ENCODE measurements at places on chromosomes 13 and 19.

DNA sequence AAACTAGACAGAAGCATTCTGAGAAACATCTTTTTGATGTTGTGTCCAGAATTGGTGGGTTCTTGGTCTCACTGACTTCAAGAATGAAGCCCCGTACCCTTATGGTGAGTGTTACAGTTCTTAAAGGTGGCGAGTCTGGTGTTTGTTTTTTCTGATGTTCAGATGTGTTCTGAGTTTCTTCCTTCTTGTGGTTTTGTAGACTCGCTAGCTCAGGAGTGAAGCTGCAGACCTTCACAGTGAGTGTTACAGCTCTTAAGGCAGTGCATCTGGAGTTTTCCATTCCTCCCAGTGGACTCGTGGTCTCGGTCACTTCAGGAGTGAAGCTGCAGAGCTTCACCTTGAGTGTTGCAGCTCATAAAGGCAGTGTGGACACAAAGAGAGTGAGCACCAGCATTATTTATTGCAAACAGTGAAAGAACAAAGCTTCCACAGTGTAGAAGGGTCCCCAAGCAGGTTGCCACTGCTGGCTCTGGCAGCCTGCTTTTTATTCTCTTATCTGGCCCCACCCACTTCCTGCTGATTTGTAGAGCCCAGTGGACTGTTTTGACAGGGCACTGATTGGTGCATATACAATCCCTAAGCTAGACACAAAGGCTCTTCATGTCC lies 1820.8 kb downstream of the UQCRFS1 start:
- DNase-seq, result no peak

DNA sequence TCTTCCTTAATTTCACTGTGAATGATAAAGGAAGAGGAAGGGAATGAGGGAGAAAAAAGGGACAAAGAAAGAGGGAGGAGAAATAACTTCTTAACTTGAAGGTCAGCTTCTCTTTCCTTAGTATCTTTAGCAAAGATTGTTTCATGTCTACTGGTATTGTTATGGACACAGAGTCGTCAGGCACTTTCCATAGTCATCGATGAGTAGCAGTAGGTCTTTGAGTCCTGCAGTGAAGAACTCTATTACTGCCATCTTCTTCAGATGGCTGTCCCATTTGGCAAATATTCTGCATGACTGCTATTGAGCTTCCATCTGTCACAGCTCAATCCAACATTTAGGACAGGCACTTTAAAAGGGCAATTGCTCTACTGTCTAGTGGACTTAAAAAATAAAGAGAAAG lies 2463.1 kb downstream of the PCDH9 start:
- no peak for DNase-seq

GRCh38 chr13:44293908-44294735 lies 79.5 kb upstream of the SERP2 start:
- DNase-seq, result no peak

DNA sequence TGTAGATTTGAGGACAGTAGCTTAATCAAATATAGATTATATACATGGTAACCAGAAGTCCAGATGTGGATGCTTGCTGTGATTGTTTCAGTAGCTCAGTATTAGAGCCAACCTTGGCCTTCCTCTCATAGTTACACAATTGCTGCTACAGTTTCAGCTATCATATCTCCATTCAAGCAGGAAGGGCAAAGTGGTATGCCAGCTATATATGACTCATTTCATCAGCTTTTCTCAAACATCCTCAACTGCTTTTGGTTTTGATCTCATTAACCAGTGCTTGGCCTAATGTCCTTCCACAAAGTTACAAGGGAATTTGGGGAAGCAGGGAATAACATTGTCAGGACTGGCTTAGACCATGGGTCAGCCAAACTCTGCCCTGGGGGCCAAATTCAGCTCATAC lies 73.0 kb upstream of the MAB21L1 start:
- DNase-seq, result no peak

- no peak for DNase-seq
These were observed 22.7 kb upstream of the LRCH1 start for GRCh38 chr13:46530084-46530935.

- DNase-seq, result no peak
These were observed 1141.0 kb upstream of the PRR20A start for GRCh38 chr13:55999709-56000108.

GRCh38 chr19:12884627-12884925 lies 2.4 kb downstream of the KLF1 start:
- no peak for DNase-seq

- no peak for DNase-seq
These were observed 45.6 kb upstream of the C13orf42 start for GRCh38 chr13:51156648-51157047.

- no peak for DNase-seq
These were observed 4.7 kb downstream of the AKAP8 start for GRCh38 chr19:15374796-15375440.

DNA sequence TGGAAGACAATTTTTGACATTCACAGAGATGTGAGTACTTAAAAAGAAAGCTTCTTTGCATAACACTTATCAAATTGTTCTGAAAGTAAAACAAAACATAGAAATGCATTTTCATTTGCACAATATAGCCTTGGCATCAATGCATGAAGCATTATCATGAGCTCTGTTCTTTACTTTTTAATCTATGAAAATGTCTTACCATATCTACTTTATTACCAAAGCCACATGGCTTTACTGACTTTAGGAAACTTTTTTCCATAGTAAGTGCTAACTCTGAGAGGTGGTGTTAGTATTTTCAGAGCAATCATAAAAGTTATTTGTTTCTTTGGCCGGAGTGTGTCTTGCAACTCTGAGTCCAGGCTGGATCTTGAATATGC lies 10.5 kb downstream of the TNFRSF19 start:
- no peak for DNase-seq

DNA sequence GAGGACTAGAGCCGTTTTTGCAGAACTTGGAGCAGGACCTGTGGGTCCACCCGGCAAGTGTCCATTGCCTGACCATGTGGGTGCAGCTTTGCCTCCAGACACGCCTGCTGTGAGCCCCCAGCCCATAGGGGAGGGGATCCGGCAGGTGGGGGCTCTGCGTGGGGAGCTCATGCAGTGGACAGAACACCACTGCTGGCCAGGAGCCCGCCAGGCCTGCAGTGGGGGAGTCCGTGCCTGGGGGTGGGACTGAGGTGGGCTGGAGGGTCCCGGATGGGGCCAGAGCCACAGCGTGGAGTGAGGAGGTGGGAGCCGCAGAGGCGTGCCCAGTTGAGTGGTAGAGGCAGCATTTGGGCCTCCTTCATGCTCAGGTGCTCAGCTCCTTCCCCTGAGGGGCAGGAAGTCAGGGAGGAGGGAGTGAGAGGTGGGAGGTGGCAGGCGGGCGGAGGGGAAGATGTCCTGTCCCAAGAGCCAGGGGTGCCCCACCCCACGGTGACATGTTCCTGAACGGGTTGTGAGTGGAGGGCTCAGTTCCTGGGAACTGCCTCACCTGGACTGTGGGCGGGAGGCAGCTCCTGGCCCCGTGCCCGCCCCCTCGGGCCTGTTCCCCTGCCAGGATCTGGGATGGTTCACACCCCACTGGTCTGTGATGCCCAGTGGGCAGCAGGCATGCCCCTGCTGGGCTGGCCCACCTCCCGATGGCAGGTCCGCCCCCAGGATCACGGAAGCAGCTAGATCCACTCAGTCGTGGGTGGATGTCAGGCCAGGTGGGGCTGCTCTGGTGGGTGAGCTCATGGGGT lies 8.8 kb downstream of the ADAT3 start:
- no peak for DNase-seq

DNA sequence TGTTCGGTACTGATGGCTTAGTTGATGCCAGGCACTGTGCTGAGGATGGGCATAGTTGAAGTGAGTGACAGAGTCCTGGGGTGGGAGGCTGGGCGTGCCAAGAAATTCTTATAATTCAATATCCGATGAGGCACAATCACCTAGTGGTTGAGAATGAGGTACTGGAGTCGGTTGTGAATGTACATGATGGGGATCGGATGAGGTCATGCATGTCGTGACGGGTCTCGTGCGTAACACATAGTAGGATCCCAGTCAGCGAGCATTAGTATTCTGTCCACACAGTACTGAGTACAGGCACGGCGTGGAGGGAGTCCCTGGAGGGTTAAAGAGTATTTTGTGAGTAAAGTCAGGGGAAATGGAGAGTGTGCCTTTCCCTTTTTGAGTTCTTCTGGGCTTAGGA lies 2.8 kb downstream of the SAFB start:
- no peak for DNase-seq

- peak; percentile 4 for DNase-seq
These were observed 174.6 kb downstream of the ITGBL1 start for GRCh38 chr13:101626925-101627555.

DNA sequence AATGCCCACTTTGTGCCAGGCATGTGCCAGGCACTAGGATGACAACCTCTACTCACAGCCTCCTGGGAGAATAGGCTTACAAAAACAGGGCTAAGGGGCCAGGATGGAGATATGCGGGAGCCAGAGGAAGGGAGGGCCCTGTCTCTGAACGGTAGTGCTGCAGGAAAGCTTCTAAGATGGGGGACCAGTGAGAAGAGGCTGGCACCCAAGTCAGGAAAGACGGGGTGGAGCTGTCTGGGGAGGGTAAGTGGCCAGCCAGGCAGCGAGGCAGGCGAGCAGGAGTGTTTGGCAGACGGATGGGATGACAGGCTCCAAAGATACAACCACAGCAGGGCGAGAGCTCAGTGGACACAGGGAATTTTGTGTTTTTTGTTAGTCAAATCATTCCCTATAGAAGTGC lies 44.7 kb upstream of the GPI start:
- DNase-seq, result no peak

DNA sequence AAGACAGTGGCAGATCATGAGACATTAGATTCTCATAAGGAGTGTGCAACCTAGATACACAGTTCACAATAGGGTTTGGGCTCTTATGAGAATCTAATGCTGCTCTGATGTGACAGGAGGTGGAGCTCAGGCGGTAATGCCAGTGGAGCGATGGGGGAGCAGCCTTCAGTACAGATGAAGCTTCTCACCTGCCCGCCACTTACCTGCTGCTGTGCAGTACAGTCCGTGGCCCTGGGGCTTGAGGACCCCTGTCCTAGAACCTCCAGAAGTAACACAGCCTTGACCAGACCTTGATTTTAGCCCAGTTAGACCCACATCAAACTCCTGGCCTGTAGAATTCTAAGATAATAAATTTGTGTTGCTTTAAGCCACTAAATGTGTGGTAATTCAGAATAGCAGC lies 215.1 kb upstream of the MIR17HG start:
- DNase-seq, result no peak

DNA sequence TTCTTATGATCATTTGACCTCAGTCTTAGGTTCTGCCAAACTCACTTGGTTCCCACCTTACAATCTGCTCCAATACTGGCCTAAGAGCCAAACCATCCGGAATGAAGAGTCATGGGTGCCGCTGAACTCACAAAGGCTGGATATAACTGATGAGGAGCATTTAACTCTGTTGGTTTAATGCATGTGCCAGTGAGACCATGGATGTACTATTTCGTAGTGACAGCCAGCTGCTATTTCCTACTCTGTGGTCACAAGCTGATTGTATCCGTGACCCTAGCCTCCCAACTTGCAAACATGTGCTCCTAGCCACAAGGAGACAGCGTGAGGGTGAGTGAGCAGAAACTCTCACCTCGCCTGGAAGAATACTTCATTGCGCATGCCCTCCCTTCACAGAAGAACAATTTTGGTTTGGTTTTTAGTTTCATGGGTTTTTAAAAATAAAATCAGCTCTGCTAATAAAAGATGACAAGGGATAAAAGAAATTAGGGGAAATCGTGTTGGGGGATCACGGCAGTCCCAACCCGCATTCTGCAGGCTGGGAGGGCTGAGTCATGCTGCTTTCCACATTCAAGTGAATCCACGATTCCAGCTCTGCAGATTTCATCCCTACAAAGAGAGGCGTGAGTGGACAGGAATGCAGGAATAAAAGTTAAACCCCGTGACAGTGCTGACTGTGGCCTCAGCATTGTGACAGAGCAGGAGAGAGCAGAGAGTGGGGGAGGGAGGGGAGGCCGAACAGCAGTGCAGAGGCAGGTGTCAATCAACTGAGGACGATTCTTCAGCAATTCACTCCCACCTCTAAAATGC lies 66.8 kb upstream of the RAP2A start:
- no peak for DNase-seq
